CD4-positive, alpha-beta T cell treated with Interleukin-10 for 1 hour (primary cell): ENCODE measurements at places on chromosomes 11 and 22.

- DNase-seq: no peak
These were observed 34.4 kb downstream of the MPPED1 start for GRCh38 chr22:43446037-43446803.

DNA sequence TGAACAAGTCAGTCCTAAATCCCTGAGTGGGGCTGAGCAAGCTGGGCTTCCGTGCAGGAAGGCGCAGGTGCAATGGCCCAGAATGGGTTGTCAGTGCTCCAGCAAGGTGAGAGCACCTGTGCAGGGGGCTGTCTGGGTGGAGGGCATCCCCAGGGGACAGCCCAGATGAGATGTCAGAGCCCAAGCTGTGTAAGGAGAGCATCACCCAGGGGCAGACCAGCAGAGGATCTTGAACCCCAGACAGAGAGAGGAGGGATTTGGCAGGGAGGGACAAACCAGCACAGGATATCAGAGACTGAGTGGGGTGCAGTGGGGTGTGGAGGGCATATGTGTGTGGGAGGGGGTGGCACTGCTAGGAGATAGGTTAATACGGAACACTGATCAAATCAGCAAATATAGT, 114.9 kb upstream of the TMEM45B start:
- no peak for DNase-seq

GRCh38 chr11:15852179-15852578, 504.2 kb downstream of the SOX6 start:
- DNase-seq: no peak

DNA sequence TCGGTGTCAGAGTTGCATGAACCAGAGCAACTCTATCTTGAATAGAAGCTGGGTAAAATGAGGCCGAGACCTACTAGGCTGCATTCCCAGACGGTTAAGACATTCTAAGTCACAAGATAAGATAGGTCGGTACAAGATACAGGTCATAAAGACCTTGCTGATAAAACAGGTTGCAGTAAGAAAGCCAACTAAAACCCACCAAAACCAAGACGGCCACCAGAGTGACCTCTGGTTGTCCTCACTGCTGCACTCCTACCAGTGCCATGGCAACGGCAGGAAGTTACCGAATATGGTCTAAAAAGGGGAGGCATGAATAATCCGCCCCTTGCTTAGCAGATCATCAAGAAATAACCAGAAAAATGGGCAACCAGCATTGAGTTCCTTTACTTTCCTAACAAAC, 2.4 kb upstream of the KAT5 start:
- DNase-seq: no peak

GRCh38 chr11:540583-541432, 3.5 kb downstream of the LRRC56 start:
- DNase-seq: no peak

GRCh38 chr22:19766511-19767426, 6.2 kb downstream of the TBX1 start:
- peak; percentile 50 for DNase-seq

GRCh38 chr11:25423436-25424199, 908.3 kb upstream of the ANO3 start:
- no peak for DNase-seq

- DNase-seq: no peak
These were observed 87.3 kb downstream of the SIK3 start for GRCh38 chr11:117010808-117011540.

GRCh38 chr22:21589396-21589795, 21.9 kb downstream of the UBE2L3 start:
- DNase-seq: no peak

DNA sequence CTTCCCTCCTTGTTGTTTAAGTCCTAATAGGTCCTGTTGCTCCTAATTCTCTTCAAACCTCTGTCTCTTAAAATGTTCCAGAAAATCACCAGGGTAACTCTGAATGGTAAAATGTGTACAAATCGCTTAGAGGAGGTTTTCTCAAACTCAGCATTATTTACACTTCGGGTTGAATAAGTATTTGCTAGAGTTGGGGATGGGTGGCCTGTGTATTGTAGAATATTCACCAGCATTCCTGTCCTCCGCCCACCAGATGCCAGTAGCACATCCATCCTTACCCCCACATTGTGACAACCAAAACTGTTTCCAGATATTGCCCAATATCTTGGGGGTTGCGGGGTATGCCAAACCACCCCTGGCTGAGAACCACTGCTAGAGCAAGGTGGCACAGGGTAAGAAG, 64.4 kb upstream of the DDI1 start:
- no peak for DNase-seq

GRCh38 chr22:43013355-43014315, 1.3 kb downstream of the PACSIN2 start:
- DNase-seq: no peak

- no peak for DNase-seq
These were observed 104.5 kb downstream of the PDE3B start for GRCh38 chr11:14748090-14748489.
